ENCODE measurements at places on chromosomes 1 and 21.

- DNase-seq: no peak
Observed at GRCh38 chr1:43381612-43382011, 8.0 kb downstream of the MED8 start.

GRCh38 chr21:26064506-26064905, 106.1 kb downstream of the APP start:
- no peak for DNase-seq

DNA sequence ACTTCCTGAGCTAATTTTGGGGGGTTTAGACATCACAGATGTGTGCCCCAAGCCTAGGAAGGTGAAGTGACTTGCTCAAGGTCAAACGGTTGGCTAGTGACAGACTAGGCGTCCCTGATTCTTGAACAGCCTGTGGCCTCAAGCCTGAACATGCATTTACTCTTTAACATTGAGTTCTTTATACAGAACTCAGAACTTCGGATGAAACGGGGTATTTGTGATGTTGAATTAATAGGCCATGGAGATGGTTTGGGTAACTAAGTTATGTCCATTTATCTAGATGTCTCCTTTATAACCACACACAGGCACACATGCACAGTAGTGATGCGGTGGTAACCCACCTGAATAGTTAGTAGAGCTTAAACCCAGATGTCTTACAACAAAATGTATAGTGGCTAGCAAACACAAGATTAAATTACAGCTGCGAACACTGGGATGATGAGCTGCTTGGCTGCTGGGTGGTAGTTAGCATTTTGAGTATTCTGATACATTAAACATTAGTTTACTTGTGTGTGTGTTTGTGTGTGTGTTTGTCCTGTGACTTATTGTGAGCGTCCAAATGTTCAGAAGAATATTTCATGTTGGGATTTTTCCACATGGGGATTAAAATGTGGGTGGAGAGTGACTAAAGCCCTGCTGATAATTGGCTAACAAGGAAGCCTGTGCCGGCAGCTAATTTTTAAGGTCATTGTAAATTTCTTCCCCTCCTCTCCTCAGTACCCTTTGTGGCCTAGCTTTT, 2.3 kb downstream of the ATP1A1 start:
- DNase-seq: peak; percentile 34

GRCh38 chr1:29197590-29197924, 15.9 kb upstream of the SRSF4 start:
- DNase-seq: peak; percentile 61

GRCh38 chr1:173269490-173270230, 62.5 kb upstream of the TNFSF4 start:
- peak; percentile 98 for DNase-seq

DNA sequence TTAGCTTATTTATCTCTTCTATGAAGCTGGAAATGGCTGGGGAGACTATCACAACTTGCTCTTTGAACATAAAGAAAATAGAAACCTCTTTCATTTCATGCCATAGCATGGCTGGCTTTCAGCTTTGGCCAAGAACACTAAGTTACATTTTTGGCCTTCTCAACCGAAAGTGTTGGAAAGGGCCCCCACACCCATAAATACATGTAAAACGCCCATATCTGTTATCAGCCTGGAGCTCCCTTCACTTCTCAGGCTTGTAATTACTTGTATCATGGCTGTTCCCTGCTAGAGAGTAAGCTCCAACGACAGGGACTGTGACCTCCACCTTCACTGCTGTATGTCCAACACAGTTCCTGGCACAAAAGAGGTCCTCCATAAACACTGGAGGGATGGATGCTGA, 12.7 kb upstream of the EIF4G3 start:
- no peak for DNase-seq

- no peak for DNase-seq
Observed at GRCh38 chr1:96185181-96185580, 536.4 kb upstream of the PTBP2 start.

DNA sequence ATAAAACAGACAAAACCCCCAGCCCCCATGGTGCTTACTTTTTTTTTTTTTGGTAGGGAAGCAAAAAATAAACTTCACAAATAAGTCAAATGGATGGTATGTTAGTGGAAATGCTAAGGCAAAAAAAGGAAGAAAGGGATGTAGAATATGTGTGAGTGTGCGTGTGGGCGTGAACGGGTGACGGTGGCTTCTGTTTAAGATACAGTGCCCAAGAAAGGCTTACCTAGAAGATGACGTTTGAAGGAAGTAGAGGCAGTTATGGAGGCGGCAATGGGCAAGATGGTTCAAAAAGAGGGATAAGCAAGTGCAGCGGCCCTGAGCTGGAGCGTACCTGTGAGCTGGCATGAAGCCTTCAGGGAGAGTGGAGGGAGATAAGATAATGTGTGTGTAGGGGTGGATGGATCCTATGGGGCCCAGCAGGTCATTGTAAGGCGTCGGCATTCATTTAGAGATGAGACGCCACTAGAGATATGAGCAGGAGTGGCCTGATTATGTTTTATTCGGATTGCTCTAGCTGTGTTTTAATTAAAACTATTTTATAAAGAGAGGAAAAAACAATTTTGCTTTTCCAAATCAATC, 19.9 kb downstream of the LEPR start:
- DNase-seq: no peak

DNA sequence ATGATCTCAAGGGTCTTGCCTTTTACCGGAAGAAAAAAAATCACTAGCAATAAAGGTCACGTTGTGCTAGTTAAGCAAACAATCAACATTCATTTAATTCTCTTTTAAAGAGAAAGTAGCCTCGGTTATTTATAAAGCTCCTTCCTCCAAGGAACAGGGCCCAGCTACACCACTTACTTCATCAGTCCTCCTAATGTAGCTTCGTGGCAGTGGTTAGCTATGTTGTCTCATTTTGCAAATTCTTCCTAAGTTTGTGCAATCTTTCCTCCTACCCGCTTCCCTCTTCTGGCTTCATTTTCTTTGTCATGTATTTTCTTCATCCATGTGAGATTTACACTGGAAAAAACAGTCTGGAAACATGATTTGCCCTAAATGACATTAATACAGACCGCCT, 554.2 kb downstream of the NUF2 start:
- DNase-seq: peak; percentile 88

DNA sequence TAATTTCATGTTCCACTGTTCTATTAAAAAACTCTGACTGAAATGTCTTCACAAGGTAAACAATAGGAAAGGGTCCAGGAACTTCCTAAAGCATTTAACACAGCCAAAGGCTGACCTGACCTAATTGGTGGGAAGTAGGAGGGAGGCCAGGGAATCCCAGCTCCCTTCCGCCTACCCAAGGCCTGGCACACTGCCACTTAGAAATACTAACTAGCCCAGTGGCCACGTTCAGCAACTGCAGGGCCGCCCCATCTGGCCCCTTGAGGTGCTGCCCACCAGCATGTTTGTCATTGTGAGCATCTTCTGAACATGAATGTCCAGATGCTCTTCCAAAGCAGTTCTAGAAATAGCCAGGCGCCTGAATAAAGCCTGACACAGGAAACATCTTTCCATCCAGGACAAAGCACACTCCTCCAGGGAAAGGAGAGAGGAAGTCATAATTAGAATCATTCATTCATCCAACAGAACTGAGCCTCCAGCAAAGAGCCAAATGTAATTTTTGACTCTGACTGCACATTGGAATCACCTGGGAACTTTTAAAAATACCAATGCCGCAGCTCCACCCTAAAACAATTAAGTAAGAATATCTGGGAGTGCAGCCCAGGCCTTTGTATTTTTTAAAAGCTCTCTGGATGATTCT, 44.6 kb upstream of the BCL9 start:
- peak; percentile 42 for DNase-seq

DNA sequence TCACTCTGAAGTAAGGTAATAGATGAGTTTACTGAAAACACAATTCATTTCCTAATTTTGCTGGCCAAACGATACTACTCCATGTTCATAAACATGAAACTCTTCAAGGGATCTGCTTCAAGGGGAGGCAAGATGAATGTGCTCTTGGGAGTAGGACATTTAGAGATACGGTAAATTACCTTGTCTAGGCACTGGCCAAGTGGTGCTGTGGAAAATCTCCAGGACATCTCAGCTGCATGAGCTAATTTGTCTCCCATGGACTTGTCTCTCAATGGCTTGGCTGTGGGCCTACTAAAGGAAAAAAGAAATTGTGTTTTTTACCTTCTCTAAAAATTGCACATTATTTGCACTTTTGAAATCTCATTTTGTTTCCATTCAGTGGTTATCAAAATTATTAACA, 780.6 kb downstream of the LTN1 start:
- no peak for DNase-seq

GRCh38 chr1:53038566-53038965, 23.4 kb upstream of the PODN start:
- DNase-seq: no peak

DNA sequence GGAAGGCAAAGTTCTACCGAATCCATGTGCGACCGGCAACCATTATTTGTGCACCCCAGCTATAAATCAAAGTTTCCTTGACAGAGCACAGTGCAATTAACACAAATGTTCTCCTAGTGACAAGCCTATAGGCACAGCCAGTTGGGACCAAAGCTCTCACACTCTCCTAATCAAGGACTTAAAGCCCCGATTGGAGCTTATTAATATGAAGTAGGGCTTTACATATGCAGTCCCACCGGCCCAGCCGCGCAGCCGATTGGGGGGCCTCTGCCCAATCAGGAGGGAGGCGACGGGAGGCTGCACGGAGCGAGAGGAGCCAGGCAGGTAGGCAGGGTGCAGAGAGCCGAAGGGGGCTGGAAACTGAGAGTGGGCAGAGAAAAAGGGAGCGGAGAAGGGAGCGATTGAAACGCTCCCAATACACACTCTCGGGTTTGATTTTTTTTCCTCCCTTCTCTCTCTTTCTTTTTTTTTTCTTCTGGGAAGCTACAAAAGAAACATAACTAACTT, at the start of gene ESRRG:
ESRRG (minus strand) TSS at position 156 of the 507 bp plus-strand sequence; CDS start at position 26, 130 bp downstream.
- peak; percentile 1 for DNase-seq

DNA sequence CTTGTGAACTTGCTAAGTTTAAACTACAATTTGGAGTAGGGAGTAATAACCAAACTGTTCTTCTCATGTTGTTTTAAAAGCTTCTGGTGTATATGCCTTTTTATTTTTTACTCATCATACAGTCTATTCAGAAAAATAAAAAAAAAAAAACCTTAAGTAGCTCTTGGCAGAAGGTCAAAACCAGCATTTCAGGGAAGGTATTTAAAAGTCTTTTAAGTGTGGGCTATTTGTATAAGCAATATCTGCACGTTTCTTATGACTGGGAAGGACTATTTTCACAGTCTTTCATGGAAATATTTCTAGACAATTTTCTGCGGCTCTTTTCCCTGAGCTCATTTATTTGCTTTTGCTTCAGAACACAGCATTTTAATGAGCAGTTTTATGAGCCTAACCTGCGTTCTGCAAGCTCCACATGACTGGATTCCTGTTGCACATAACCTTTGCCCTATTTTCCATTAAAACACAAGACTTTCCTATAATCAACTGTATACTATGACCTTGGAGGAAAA, 60.9 kb upstream of the C1orf105 start:
- peak; percentile 83 for DNase-seq

- DNase-seq: no peak
Observed at GRCh38 chr1:245052258-245052657, 102.5 kb upstream of the KIF26B start.

- DNase-seq: no peak
Observed at GRCh38 chr1:223089250-223089649, 53.8 kb downstream of the TLR5 start.

GRCh38 chr1:158122833-158123388, 57.8 kb upstream of the CD1D start:
- DNase-seq: no peak

GRCh38 chr21:45460611-45461368, 55.8 kb downstream of the COL18A1 start:
- peak; percentile 93 for DNase-seq

GRCh38 chr1:10168912-10169514, 41.4 kb upstream of the KIF1B start:
- DNase-seq: no peak

GRCh38 chr1:38114241-38115026, 67.8 kb upstream of the POU3F1 start:
- no peak for DNase-seq

- no peak for DNase-seq
Observed at GRCh38 chr1:234199476-234200127, 173.7 kb upstream of the COA6 start.

DNA sequence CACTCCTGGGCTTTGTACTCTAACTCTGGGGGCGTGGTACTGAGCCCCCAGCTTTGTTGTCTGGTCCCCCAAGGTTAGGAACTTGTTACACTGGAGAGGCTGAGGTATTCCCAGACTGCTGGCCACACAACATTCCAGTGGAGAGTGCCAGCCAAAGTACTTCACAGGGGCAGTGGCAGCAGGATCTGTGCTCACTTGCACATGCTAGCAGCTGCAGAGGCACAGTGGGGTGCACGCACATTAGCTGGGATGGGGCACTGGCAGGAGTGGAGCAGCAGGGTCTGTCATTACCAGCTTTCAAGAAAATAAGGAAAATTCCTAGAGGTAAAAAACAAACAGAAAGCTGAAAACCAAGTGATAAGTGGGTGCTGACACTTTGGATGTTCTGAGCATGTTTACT, 31.0 kb downstream of the ZNF691 start:
- no peak for DNase-seq

- no peak for DNase-seq
Observed at GRCh38 chr1:152313970-152314369, 11.1 kb downstream of the FLG start.

- DNase-seq: no peak
Observed at GRCh38 chr1:9840176-9840575, 16.4 kb upstream of the CLSTN1 start.

DNA sequence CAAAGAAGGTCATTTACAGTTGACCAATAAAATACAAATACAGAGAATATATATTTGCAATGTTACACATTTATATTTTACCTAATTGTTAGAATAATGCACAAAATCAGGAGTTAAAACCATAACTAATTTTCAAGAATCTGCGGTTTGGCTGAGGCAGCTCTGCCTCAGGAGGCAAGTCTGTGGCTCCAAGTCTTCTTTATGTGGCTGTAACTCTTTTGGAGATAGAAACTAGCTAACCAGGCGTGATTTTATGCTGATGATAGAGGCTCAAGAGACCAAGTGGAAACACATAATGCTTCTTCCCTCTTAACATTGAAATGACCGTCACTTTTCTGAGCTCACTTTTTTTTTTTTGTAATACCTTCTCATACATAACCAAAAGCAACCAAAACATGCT, 744.7 kb upstream of the CXADR start:
- DNase-seq: no peak

DNA sequence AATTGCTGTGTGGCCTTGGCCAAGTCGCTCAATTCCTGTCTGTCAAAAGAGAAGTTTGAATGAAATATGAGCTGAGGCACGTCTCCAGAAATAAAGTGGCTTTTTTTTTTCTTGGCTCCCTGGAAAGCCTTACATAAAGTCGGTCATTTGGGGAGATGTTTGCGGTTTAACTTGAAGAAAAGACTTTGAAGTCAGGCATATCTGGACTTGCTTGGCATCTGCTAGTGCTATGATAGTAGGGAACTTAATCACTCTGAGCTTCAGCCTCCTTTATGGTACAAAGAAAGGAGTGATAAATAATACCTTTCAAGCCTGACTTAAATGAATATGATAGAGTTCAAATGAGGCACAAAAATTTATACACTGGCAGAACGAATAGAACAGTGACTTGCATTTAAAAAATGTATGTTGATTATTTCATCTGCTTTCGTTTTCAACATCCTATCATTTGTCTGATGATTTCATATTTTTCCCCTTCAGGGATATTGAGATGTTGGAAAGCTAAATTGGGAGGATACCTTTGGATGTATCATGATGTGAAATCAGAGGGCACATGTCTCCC, 60.2 kb downstream of the FASLG start:
- peak; percentile 39 for DNase-seq

- DNase-seq: no peak
Observed at GRCh38 chr1:3883194-3883925, 16.7 kb downstream of the C1orf174 start.

- DNase-seq: peak; percentile 80
Observed at GRCh38 chr1:207077470-207078377, 10.9 kb upstream of the C4BPB start.
